RWPE1 (cell line): ENCODE measurements at places on chromosomes 3 and 15.

DNA sequence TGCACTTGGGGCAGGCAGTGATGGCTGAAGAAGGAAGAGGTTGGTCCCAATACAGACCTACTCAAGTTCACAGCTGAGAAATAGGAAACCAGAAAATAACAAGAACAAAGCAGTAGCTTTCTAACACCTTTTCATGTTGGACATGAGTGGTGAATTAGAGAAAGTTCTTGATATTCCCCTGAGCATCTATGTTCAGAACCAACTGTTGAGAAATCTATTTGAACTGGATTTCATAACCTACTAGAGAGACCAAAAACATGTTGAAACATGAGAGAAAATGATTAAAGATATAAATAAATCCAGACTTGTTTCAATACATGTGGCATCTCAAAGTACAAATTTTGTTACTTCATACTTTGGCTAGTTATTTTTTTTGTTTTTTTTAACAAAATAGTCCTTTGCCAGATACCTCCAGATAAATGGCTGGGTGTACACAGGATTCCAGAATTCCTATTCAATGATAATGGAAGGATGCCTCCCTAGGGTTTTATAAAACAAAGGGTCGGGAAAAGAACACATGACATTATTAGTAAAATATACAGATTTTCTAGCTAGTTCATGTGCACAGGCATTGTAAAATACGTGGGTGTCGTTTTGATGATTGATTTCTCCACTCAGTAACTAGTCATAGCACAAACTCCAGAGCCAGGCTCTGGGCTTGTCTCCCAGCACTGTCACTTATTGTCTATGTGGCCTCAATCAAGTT, 34.4 kb upstream of the TNFSF10 start:
- DNase-seq, result peak; percentile 38

- peak; percentile 30 for DNase-seq
Observed at GRCh38 chr3:183824761-183825455, 469 bp downstream of the MAP6D1 start.

DNA sequence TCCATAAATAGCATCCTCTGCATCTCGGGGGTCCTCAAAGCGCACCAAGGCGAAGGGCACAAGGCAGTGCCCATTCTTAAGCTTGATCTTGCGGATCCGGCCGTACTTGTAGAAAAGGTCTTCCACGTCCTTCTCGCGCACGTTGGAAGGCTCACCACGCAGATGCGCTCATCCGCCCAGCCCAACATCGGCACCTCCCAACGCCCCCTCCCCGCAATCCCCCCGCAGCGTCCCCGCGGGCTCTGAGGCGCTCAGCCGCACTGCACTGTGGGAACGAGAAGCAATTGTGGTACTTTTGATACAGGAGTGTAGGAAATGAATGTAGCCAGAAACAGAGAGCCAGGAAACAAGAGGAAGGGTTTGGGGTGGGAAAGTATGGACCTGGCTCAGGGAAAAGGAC, 17.5 kb downstream of the AP3B2 start:
- no peak for DNase-seq

- no peak for DNase-seq
Observed at GRCh38 chr3:129985113-129985512, 10.6 kb downstream of the TRH start.

DNA sequence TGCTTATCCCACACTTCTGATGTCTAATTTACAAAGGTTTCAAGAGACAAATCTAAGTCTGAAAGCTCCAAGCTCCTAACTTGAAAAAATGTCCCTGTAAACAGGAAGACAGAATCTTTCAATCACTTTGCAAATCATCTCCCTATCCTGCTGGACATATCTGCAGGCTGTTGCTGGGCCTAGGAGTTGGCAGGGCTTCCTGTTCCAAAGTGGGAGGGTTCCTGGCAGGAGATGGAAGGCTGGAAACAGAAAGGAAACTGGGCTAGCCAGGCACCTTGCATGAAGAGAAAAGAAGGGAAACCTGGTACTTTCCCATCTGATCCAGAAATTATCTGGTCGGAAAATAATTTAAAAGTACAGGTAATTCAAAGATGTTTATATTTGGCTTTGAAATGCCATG, 227.3 kb upstream of the IL12A start:
- DNase-seq, result no peak

GRCh38 chr3:17802950-17803349, 60.5 kb upstream of the TBC1D5 start:
- no peak for DNase-seq

- DNase-seq, result no peak
Observed at GRCh38 chr3:131694376-131694775, 191.6 kb upstream of the MRPL3 start.

GRCh38 chr3:70546679-70547078, 234.2 kb upstream of the MDFIC2 start:
- DNase-seq, result no peak

GRCh38 chr3:184945886-184946625, 134.1 kb downstream of the VPS8 start:
- no peak for DNase-seq

DNA sequence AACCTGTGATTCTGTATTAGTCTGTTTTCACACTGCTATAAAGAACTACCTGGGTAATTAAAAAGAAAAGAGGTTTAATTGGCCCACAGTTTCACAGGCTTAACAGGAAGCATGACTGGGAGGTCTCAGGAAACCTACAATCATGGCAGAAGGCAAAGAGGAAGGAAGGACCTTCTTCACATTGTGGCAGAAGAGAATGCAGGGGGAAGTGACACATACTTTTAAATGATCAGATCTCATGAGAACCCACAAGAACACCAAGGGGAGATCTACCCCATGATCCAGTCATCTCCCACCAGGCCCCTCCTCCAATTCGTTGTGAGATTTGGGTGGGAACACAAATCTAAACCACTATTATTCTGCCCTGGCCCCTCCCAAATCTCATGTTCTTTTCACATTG, 6.1 kb downstream of the ZKSCAN7 start:
- no peak for DNase-seq

DNA sequence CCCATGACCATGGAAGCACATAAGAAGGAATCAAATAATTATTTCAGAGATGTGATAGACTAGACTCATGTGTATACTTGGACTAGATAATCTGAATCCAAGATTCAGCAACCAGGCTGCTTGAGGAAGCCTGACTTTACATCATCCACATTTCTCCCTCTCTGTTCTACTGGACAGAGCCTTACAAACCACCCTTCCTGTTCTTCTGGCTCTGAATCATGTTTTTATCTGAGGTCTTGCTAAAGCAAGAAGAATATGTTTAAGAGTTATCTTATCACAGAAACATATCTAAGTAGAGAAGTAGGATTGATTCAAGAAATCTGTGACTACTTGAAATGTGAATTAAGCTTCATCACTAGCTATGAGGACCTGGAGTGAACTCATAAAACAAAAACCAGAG, 71.1 kb upstream of the SLC24A5 start:
- no peak for DNase-seq

DNA sequence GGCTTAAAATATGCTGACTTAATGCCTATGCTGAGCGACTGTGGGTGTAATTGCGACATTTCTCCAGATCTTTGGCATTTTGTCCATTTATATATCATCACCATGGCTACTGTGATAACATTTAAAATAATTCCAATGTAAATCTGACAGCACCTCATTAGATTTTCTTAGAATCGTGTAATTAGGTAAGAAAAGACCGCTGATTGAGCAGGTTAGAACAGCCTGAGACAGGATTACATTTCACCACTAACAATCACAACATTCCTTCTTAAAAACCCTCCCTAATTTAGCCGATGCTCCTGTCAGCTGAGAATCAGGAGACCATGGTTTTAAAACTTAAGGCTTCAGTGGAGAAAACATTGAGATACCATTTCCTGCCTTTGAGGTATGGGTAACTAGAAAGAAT, 455.3 kb upstream of the PDZRN3 start:
- DNase-seq, result no peak

DNA sequence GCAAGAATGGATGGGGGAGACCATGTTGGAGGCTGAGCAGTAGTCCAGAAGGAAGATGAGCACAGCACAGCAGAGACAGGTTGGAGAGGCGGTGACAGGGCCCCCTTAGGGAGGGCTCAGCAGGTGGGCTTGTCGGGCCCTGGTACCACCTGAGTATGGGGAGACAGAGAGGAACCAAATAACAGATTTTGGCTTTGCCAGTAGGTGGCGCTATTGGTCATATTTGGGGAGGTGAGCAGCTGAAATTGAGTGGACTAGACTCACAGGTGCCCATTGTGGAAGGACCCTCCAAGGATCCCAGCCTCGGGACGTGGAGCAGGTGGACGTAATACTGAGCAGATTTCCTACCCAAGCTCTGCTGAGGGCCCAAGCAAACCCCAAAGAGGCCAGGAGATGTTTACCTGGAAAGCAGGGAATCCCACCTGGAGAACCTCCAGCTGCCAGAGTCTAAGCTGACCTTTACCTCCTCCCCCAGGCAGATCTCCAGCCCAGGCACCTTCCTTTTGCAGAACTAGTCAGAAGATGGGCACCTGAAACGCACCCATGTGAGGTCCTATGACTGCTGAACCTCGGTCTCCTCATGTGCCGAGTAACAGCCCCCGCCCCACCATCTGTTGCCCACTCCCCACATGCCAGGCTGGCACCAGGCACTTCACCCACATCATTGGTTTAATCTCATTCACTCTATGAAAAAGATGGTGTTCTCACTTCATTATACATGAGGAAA, 24.6 kb upstream of the CORO2B start:
- peak; percentile 71 for DNase-seq

DNA sequence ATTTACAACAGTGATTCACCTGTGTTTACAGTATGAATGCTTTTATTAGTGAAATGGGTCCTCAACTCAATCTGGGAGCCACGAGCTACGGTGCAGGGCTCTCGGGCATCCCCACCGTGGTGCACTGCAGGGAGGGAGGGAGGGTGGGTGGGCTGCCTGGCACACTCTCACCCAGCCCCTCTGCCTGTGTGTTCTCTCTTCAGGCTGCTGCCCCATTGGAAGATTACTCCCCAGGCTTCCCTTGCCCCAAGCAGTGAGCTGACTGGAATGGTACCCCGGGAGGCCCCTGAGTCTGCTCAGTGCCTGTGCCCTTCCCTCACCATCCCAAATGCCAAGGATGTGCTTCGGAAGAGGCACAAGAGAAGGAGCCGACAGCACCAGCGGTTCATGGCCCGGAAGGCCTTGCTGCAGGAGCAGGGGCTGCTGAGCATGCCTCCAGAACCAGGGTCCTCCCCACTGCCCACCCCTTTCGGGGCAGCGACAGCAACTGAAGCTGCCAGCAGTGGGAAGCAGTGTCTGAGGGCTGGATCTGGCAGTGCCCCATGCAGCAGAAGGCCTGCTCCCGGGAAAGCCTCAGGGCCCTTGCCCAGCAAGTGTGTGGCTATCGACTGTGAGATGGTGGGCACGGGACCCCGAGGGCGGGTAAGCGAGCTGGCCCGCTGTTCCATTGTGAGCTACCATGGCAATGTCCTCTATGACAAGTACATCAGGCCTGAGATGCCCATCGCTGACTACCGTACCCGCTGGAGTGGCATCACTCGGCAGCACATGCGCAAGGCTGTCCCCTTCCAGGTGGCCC, 5.0 kb downstream of the AEN start:
- DNase-seq, result no peak

DNA sequence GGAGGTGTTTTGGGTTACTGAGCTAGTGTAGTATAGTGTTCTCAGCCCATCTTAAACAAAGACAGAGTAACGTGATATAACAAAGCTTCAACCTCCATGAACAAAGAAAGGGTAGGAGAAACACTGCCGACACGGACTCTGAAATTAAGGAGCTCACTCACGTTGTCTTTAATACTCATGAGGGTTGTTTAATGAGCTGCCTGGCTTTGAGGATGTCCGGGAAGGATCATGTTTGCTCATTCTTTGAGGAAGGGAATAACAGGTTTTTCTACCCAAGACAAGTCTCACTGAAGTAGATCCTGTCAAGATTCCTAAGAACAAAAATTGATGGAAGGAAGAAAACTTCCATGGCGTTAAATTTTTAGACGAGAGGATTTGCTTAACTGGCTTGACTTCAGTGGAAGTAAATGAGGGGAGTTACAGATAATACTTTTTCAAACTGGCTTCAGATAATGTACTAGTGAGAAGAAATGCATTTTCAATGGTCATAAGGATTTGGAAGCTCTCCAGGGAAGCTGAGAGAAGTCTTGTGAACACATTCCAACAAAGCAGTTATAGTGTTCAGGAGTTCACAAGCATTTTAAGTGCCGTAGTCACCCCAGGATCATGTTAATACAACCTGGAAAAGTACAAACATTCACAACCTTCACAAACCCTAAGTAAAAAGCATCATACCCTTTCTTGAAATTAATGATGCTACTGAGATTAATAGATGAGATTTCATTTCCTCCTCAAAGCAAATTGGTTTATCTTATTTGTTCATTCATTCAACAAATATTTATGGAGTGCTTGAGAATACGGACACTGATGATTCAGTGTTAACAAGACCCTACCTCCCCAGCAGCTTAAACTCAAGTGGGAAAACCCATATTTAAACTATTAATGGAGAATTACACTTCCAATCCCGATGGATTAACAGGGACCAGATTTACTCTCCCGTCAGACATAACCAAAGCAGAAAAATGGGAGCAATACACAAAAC, 101.5 kb downstream of the SHQ1 start:
- no peak for DNase-seq

DNA sequence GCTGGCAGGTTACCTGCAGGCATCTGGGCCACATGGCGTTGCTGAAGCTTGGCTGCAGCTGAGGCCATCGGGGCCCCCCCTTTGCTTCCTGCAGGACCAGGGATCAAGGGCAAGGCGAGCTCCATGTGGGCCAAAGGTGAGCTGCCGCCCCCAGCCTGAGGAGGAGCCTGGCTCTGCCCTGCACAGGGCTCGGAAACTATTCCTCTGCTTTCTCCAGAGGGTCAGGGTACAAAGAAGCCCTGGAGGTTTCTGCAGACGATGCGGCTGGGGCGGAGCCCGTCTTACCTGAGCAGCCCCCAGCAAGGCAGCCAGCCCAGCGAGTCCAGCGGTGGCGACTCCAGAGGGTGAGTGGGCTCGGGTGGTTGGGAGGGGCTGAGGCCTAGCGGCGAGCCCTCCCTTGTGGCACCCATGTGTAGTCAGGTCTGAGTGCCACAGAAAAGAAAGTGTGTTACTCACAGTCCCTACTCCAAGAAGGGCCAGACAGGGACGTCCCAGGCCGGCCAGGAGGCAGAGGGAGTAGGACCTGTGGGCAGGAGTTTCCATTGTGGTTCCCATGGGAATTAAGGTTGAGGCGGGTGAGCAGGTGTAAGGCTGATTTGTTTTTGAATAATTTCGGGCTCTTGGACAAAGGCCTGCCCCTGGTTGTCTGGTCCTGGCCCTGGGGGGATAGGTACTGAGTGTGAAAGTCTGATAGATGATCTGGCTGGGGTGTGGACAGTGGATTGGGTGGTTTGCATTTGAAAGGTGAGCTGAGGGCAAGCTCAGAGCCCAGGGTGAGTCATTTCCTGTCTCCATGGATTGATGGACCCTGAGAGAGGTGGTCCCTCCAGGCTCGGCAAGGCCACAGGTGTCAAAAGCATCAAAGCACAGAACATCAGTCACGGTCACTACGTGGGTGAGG, 25.4 kb downstream of the CFAP100 start:
- DNase-seq, result peak; percentile 21

DNA sequence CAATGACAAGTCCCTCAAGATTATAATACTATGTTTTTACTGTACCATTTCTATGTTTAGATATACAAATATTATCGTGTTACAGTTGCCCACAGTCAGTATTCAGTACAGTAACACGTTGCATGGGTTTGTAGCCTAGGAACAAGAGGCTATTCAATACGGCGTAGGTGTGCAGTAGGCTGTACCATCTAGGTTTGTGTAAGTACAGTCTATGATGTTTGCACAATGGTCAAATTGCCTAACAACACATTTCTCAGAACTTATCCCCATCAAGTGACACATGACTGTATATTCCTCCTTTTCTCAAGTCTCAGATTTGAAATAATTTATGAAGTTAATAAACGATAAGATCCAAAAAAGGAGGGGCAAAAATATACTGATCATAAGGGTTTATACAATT, 21.7 kb downstream of the ZDHHC3 start:
- DNase-seq, result no peak
